ENCODE measurements at places on chromosomes 7 and 10.

GRCh38 chr10:31028081-31028480, 3.6 kb downstream of the ZNF438 start:
- no peak for DNase-seq

- no peak for DNase-seq
Measured at GRCh38 chr10:109403551-109403950, 519.8 kb downstream of the XPNPEP1 start.

GRCh38 chr7:150753239-150753638, 16.0 kb downstream of the GIMAP5 start:
- DNase-seq = no peak

DNA sequence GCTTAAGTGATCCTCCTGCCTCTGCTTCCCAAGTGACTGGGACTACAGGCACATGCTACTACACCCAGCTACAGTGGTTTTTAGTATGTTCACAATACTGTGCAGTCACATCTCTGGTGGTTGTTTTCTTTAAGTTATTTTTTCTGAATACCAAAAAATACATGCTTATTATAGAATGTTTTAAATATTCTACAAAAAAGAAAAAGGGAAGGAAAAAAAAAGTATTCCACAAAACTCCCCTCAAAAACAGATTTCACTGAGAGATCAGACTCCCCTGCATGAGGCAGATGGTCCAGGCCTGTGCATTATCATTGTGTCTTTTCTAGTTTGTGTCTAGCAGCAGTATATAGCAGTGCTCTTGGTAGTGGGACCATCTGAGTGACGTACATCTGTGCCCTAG, 36.8 kb downstream of the OGDH start:
- no peak for DNase-seq

- DNase-seq = no peak
Measured at GRCh38 chr7:98460902-98461301, 60.0 kb upstream of the BAIAP2L1 start.

- no peak for DNase-seq
Measured at GRCh38 chr10:60827791-60828488, 49.7 kb downstream of the CDK1 start.

- no peak for DNase-seq
Measured at GRCh38 chr7:36306222-36306621, 83.4 kb upstream of the ANLN start.

DNA sequence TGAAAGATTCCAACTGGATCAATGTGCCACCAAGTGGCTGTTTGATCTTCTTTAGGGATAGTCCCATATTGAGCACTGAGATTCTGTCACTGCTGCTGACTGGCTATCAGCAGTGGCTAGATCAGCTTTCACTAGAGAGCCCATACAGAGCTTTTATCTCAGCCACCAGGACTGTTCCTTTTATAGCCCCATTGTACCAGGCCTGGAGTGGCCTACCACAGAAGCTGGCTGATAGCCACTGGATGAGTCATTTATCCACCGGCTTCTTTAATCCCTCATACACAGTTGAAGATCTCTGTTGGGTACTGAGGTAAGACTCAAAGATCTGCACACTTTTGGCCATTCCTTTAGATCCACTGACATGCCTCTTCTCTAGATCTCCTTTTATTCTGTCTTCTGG, 1101.1 kb downstream of the SORCS3 start:
- no peak for DNase-seq

- DNase-seq = no peak
Measured at GRCh38 chr10:71150796-71151195, 61.6 kb upstream of the UNC5B start.

DNA sequence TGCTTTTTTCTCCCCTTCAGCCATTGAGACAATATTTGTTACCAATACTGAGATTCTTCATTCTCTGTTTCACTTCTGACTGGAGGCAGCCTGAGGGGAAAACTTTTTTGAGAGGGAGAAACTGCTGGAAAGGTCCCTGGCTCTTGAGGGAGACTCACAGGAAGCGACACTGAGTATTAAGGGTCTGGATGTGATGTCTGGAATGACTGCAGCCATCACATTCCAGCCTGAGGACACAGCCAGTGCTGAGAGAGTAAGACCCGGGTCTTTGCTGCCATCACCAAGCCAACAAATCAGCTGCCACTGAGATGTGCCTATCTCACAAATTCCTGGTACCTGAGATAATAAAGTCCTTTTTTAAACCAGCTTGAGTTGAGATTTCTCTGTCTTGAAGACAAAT, 157.4 kb downstream of the DPY19L1 start:
- DNase-seq = no peak

DNA sequence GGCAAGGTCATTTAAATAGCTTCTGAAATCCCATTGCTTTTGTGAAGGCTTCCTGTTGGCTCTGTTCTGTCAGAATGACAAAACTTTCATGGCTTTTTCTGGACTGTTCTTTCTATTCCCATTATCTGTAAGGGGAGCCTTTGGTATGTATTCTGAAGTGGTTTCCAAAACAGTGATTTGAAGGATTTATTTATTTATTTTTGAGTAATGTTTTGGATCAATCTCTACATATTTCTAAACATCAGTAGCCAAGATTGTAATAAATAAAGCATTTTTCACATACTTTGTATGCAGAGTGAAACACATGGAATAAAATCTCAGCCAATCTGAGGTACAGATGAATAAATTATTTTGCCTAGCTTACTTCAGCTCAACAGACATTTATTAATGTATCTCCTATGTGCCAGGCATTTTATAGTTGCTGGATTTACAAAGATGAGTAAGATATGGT, 121.1 kb downstream of the BBS9 start:
- no peak for DNase-seq

GRCh38 chr7:157432957-157433576, 96.3 kb downstream of the DNAJB6 start:
- DNase-seq = peak; percentile 93

- DNase-seq = no peak
Measured at GRCh38 chr10:33180390-33180789, 154.1 kb downstream of the NRP1 start.

GRCh38 chr7:77216181-77216845, 16.7 kb upstream of the FGL2 start:
- no peak for DNase-seq
